Foreskin melanocyte (primary cell): ENCODE measurements at places on chromosomes 5 and 9.

DNA sequence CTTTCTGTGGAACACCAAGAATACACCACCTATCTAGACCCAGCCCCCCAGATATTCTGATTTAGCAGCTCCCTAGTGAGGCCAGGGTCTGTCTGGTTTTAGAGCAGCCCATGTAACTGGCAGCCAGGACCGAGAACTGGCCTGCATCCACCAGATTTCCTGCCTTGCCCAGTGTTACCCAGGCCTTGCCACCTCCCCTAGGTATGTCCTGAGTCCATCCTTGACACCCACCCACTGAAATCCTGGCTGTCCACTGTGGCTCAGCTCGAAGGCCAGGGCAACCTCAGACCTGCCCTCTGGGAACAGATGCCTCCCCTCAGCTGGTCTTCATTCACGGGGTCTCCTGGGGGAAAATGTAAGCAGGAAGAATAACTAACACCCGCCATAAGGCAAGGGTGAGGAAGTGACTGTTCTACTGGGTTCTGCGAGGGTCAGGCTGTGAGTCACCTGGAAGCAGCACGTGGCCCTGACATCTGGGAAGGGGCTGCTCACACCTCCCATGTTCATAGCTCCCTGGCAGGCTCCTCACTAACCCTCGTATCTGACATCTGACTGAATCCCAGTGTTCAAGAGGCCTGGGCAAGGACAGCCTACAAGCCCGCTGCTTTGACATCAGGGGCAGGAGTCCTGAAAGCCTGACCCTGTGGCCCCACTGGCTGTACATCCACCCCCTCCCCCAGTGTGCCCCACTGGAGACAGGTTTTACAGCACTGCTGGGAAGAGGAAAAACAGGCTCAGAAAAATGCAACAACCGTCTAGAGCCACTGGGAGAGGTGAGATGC is 72.7 kb downstream of the SEMA4D start:
- DNase-seq = no peak

DNA sequence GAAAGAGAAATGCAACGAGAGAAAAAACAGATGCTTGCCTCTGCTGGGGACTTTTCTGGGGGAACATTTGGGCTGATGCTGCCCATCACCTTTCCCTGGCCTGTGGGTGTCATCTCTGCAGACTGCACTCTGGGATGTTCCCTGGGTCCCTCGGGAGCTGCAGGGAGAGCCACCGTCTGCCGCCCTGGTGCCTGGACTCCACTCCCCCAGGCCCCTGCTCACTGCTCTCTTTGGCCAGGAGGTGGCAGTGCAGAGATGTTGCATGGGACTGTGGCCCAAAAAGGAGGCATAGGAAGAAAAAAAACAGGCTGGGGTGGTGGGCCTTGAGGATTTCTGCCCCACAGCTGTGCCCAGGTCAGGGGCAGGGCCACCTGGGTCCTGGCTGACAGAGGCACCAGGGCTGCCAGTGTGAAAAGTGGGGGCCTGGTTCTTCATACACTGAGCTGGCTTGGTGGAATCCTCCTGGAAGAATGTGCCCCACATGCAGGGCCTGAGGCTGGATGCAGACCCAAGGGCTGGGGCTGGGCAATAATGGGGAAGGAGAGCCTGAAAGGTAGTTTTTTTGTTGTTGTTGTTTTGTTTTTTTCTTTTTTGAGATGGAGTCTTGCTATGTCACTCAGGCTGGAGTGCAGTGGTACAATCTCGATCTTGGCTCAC is 353.6 kb downstream of the SLIT3 start:
- peak; percentile 18 for DNase-seq

DNA sequence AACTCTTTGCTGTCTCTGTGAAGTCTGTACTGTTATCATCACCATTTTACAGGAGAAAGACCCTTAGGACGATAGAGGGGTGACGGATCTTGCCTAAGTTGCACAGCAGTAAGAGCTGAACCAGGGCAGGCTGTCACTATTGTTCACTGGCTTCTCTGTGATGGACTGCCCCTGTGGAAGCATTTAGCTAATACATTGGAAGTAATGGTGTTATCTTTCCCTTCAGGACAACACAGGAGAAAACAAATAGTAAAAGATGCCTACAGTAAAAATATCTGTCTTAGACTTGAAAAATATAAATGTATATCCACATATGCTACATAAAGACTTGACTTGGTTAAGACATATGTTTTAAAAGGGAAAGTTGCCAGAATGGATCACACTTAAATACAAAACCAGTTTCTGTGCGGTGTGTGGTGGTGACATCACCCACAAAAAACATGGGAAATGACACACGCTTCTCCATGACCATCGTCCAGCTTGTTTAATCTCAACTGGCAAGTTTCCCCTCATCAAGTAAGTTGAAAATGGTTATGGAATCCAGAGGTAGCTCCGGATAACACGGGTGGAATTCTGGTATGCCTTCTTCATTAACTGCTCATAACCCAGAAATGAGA is 351.8 kb downstream of the EBF1 start:
- no peak for DNase-seq

DNA sequence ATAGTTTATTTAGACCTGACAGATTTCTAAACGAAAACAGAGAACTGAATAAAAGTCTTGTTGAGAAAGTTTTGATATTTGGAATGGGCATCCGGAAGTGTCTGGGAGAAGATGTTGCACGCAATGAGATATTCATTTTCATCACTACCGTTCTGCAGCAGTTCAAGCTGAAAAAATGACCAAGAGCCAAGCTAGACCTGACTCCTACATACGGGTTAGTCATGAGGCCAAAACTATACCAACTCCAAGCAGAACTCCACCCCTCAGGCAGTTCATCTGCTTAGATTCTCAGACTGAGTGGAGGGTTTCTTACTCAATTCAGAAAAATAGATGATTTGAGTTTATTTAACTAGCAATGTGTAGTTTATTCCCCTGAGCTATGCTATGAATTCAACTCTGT is 95.4 kb upstream of the ANXA1 start:
- no peak for DNase-seq

DNA sequence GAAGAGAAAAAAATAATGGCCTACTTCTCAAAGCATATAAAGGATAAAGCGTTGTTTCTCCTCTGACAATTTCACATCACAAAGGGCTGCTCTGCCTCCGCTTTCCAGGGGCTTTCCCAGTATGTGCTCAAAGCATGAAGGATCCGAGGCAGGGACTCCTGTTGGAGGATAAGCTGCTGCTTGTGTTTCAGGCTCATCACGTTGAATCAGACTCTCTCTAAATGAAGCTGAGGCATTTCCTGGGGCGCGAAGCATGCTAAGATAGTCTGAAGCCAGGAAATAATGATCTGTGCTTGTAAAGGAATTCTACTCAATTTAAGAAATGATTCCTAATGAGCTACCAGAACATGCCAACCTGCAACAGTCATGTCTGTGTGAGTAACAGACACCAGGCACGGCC is 97.5 kb downstream of the MARCHF11 start:
- DNase-seq = no peak

DNA sequence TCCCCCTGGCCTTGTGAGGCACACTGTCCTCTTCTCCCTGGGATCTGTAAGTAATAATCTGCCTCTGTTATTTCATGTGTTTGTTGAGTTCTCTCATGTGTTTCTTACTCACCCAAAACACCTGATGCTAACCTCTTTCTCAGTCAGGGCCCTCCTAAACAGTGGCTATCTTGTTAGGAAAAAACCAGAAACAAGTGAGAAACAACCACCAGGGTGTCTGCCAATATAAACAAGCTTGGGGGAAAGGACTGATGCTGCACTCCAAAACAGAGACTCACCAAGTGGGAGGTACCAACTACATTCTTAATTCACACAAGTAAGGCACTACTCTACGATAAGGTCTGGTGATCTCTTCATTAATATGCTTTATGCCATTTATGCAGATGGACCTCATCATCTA is 564.4 kb downstream of the SEMA5A start:
- no peak for DNase-seq

- no peak for DNase-seq
Measured at GRCh38 chr5:116378777-116379121, 195.9 kb downstream of the SEMA6A start.

DNA sequence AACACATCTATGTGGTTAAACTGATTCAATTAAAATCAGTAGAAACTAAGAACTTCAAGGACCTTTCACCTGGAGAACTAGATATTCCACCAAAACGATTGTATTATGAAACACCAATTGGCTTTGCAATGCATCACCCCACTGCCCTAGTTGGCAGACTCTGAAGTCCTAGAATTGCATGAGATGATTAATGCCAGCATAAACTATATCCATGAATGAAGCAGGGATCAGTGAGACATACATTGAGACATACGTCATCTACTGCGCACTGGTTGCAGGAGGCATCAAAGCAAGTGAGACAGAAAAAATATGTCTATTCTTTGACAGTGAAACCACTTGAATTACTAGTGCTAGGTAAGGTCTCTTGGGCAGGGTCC is 9.7 kb upstream of the ZNF354A start:
- DNase-seq = no peak

DNA sequence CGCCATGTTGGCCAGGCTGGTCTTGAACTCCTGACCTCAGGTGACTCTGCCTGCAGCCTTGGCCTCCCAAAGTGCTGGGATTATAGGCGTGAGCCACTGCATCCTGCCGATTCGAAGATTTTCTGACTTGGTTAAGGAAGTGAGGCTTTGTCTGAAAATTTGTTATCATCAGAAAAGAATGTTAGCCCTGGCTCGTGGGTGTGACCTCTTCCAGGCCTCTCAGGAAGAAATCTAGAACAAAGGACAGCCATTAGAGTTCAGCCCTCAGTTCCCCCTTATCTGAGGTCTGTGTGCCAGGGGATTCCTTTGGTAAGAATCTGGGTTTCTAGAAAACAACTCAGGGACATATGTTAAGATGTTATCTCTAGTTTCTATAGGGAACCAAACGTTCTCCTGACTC is 6.2 kb downstream of the OR2S2 start:
- no peak for DNase-seq

DNA sequence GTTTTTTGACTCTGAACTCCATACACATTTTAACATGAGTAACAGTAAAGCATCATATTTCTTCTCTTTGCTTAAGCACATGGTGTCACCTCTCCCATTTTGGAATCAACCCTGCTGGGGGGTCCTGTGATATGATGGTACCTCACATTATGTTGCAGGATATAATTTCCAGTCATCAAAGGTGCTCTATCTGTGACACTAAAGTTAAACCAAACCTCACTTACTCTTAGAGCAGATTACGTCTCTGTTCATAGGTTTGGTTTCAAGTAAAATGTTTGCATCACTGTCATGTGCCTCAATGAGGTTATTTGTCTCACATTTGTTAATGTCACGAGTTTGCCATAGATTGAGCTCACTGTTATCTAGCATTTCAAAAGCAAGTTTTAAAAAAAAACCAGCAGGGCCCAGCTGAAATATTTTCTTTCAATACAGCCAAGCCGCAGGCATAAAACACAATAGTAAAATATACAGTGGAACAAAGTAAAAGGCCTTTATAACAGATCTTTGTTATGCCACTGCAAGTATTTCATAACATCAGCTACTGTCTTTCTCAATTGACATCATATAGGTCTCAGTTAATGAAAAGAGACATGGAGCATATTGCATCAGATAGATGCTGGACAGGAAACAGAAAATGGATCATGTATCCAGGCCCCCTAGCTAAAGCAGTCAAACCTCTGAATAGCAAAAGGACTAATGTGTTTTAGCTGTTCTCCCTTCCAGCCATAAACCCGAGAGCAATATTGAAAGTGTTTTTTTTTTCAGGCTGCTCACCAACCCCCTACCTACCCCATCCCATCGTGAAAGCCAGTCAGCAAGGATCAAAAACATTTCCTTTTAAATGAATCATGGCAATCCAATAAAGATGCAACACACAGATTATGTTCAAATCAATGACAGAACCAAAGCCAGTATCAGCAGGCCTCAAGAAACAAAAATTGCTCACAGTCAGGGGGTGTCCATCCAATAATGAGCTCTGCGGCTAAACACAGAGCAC is 182.1 kb upstream of the ITGA1 start:
- peak; percentile 60 for DNase-seq

GRCh38 chr9:6072865-6073264 is 57.4 kb upstream of the RANBP6 start:
- DNase-seq = no peak

GRCh38 chr9:75033791-75034473 is 5.8 kb upstream of the CARNMT1 start:
- peak; percentile 11 for DNase-seq

DNA sequence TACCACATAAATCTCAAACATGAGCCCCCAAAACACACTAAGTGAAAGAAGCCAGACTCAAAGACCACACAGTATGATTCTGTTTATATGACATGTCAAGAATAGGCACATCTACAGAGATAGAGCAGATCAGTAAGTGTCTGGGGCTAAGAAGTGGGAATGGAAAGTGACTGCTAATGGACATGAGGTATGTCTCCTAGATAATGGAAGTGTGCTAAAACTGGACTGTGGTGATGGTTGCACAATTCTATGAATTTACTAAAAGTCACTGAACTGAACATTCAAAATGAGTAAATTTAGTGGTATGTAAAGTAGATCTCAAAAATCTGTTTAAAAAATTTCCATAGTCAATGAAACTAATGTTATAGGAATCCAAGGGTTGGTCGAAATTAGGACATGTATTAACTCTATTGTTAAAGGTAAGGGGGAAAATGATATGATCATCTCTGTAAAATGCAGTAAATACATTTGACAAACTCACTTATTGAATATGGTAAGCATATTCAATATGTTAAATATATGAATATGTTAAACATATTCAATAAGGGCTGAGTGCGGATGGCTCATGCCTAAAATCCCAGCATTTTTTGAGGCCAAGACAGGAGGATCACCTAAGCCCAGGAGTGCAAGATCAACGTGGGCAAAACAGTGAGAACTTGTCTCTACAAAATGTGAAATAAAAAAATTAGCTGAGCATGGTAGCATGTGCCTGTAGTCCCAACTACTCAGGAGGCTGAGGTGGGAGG is 51.7 kb downstream of the NUP155 start:
- DNase-seq = no peak

DNA sequence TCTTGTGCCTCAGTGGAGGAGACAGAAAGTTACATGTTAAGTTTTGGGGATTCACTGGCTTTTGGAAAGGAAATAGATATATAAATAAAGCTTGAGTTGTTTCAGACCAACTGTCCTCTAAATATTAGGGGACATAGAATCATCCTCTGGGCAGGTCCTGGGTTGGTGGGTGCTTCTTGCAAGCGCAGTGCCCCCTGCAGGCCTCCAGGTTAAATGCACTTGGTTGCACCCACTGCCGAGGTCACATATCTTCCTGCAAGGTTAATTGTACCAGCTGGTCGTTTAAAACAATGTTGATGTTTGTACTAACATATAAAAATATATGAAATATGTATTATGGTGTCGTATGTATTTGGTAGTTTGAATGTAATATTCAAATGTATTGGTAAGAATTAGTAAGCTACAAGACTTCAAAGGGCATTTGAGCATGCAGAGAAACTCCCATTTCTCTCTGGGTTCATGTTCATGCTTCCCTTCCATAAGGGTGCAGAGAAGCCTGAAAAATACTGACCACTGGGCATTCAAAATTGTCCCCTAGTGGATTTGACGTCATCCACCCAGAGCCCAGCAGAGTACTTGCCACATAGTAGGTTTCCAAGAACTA is 87.0 kb downstream of the ZNF618 start:
- DNase-seq = no peak

DNA sequence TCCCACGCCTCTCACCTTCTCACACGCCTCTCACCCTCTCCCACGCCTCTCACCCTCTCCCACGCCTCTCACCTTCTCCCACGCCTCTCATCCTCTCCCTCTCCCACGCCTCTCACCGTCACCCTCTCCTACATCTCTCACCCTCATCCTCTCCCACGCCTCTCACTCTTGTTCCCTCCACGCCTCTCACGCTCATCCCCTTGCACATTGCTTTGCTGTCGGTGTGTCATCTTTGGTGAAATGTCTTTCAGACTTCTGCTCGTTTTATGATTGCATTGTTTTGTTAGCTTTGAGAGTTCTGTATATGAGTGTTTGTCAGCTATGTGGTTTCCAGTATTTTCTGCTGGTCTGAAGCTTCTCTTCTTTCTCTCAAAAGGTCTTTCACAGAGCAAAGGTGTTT is 102.7 kb downstream of the EHMT1 start:
- DNase-seq = no peak
